ENCODE measurements at places on chromosomes 6 and 20. TPM values are rescaled to one million over a fixed set of nuclear protein-coding genes. Genes with fewer than 3 reads are reported as not detected.

OXT gene
- not detected for total RNA-seq

C2 gene
- 2.4 TPM for total RNA-seq

PRSS35 gene
- total RNA-seq = not detected

CFB gene
- 22.6 TPM for total RNA-seq

SPATA25 gene
- total RNA-seq = 6.3 TPM

Measured in PC-9 (cell line).